ENCODE measurements at places on chromosomes 1 and 21. TPM values are rescaled to one million over a fixed set of nuclear protein-coding genes. Genes with fewer than 3 reads are reported as not detected.

PTPRF gene
- total RNA-seq: 0.11 TPM

IFI44 gene
- 24.2 TPM for total RNA-seq

SNX27 gene
- 12.2 TPM for total RNA-seq

ITGB2 gene
- 234 TPM for total RNA-seq

MASP2 gene
- 0.22 TPM for total RNA-seq

HMGCS2 gene
- total RNA-seq: not detected

CLCA4 gene
- total RNA-seq: not detected

SPRR5 gene
- total RNA-seq: not detected

PGLYRP4 gene
- total RNA-seq: not detected

GBP5 gene
- 125 TPM for total RNA-seq

OLIG2 gene
- total RNA-seq: not detected

TNNI3K gene
- not detected for total RNA-seq

NOS1AP gene
- total RNA-seq: not detected

PEX19 gene
- total RNA-seq: 37.4 TPM

LRRC53 gene
- total RNA-seq: not detected

ATP1A4 gene
- total RNA-seq: not detected

OR6K2 gene
- not detected for total RNA-seq

CNIH4 gene
- 28.6 TPM for total RNA-seq

PLA2G2D gene
- not detected for total RNA-seq

TRABD2B gene
- total RNA-seq: not detected

CREB3L4 gene
- total RNA-seq: 3.7 TPM

MYBPH gene
- total RNA-seq: not detected

GBP1 gene
- total RNA-seq: 25.9 TPM

IL22RA1 gene
- total RNA-seq: not detected

KRTAP11-1 gene
- not detected for total RNA-seq

MROH9 gene
- total RNA-seq: not detected

CLDN17 gene
- not detected for total RNA-seq

MPL gene
- not detected for total RNA-seq

KLHDC9 gene
- not detected for total RNA-seq

ANXA9 gene
- 0.16 TPM for total RNA-seq

LRRIQ3 gene
- total RNA-seq: not detected

GIPC2 gene
- total RNA-seq: not detected

KCNJ9 gene
- total RNA-seq: not detected

CD2 gene
- total RNA-seq: 97.8 TPM

PDC gene
- total RNA-seq: not detected

OR2L8 gene
- 0.36 TPM for total RNA-seq

CHTOP gene
- 79.1 TPM for total RNA-seq

TBX15 gene
- total RNA-seq: 0.11 TPM

CNTN2 gene
- total RNA-seq: not detected

TACSTD2 gene
- not detected for total RNA-seq

HECTD3 gene
- total RNA-seq: 36.0 TPM

MARK1 gene
- not detected for total RNA-seq

DEPDC1 gene
- total RNA-seq: not detected

SERPINC1 gene
- total RNA-seq: not detected

CD1B gene
- not detected for total RNA-seq

TEX38 gene
- not detected for total RNA-seq

CATSPERE gene
- 0.92 TPM for total RNA-seq

WDR64 gene
- total RNA-seq: 0.14 TPM

ZNF683 gene
- 8.4 TPM for total RNA-seq

RNU1-3 gene
- total RNA-seq: 3,852 TPM

ARHGEF19 gene
- 4.3 TPM for total RNA-seq

LCE6A gene
- total RNA-seq: not detected

CELA3A gene
- not detected for total RNA-seq

EPHX1 gene
- total RNA-seq: 0.92 TPM

VCAM1 gene
- 1.2 TPM for total RNA-seq

All from CD8-positive, alpha-beta T cell (primary cell).